ENCODE measurements at places on chromosomes 11 and 22.

GRCh38 chr11:10481560-10482349 is 26.7 kb downstream of the AMPD3 start:
- DNase-seq, result peak; percentile 41

DNA sequence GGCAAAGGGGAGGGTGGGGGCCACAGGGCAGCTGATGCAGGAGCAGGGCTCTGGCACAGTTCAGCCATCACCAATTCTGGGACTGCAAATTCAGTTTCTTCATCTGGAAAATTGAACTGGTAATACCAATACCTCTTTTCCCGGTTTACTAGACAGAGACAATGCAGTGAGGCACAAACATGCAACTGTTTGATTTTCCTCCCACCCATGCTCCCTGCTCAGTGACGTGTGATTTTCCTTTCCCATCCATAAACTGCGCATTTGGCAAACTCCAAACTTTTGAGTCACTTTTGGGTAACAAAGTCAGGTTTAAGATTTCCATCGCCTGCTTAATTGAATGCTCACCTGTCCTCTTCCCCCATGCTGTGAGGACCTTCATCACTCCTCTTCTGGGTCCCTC is 23.2 kb downstream of the P2RY2 start:
- DNase-seq, result no peak

DNA sequence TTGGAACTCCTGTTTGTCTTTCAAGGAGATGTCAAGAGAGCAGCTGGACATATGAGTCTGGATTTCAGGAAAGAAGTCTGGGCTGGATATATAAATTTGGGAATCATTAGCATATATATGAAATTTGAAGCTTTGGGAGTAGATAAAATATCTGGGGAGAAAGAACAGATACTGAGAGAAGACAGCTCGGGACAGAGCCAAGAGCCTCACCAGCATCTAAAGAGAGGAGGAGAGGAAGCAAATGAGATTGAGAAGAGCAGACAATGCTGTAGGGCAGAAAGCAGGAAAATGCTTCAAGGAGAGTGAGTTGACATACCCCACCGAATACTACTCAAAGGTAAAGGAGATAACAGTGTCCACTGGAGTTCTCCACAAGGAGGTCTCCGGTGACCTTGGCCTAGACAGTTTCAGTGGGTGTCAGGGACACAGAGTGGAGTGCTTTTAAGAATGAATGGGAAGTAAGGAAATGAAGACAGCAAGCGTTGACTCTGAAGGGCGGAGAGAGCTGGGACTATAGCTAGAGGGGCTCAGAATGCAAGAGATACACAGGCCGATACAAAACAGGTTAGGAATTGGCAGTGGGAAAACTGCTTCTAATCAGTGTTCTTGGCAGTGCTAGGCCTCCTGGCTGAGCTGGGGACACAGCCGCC is 862 bp downstream of the APBB1 start:
- DNase-seq, result no peak

GRCh38 chr11:60921259-60921658 is 3.0 kb upstream of the TMEM132A start:
- no peak for DNase-seq

GRCh38 chr11:80856066-80856465 is 1415.2 kb upstream of the TENM4 start:
- DNase-seq, result no peak

DNA sequence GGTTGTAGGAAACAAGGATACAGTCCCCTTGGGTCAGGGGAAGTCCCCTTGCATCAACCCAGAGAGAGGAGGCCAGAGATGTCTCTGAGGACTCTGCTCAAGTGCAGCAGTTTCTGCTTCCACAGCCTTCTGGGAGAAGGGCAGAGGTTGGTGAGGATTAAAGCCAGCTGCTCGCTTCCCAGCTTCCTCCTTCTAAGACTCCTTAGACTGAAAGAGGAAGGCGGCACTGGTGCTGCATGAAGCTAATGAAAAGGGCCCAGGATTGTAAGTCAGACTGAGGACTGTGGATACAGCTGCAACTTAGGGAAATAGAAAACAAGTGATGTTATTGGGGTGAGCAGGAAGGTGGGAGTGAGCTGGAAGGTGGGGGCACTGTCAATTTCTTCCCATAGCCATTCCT is at the start of gene OR52K1:
OR52K1 (plus strand) TSS at position 202 of the 400 bp plus-strand sequence. CDS start 6,255 bp downstream, outside the sequence.
- DNase-seq, result no peak

DNA sequence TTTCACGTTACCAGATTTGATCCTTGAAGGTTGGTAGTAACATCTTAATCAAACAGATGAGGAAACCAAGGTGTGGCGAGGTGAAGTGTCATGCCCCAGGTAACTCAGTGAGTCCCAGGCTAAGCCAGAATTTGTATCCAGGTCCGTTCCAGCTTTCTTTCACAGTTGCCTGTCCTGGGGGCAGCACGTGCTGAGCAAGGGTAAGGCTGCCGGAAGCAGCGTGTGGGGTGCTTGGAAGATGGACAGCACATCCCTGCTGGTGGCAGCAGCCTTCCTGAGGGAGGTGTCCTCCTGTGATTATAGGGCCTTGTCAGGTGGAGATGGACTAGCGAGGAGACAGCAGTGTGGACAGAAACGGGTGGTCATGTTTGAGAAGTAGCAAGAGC is 50.9 kb downstream of the TRIOBP start:
- no peak for DNase-seq

DNA sequence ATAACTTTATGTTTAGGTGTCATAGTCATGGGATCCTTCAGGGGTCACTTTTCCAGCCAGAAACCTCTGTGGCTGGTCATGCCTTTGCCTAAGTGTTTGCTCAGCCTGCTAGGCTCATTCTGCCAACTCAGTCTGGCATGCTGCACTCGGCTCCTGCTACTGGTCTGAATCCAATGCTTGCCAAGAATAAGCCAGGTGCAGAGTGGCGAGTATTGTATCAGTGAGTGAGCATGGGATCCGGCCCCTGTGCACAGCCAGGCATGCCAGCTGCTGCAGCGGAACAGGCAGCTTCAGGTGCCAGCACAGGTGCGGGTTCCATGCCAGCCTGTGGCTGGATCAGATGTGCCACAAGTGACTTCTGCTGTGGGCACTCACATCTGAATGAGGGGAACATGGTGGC is 1269.3 kb upstream of the CNTN5 start:
- no peak for DNase-seq

DNA sequence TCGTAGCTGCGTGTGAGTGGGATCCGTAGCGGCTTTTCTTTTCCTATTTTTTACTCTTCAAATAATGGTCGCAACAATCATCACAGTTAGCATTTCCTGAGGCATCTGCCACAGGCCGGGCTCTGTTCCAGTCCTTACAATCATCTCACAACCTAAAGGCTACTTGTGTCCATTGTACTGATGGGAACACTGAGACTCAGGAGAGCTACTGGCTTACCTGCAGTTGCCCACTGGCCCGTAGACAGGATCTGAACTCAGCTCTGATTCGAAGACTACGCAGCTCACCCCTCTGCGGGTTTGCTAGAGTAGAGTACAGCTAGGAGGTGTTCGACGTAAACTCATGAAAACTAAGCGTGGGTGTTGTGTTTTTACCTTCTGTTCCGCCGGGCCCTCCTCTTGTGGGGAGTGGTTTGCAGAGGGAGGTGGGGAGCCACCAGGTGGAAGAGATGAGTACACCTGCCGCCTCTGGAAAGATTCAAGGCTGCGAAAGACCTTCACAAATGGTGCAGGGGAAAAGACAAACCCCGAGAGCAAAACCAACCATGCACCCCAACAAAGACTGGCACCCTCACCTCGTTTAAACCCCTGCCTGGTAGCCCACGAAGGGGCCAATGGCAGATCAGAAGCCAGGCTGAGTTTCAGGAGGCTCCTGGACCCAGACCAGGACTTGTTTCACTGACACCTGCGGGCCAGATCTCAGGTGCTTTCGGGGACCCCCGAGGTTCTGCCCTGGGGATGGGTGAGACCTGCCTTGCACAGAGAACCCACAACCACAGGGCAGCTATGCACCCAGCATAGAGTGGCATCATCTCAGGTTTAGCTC is 18.3 kb upstream of the RFPL3 start:
- no peak for DNase-seq

GRCh38 chr11:19573666-19574065 is 139.0 kb upstream of the NAV2 start:
- no peak for DNase-seq

DNA sequence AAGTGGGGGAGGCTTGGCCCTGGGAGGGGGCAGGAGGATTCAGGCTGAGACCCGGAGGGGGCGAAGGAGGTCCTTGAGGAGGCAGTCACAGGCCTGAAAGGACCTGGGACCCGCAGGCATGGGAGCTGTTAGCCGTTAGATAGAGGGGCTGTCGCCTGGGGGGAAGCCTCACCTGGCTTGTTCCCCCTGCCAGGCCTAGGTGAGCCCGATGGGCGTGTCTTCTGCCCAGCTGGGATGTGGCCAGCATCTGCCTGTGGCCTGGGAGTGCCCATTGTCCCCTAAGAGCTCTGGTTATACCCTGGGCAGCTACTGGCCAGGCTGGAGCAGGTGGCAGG is 1.8 kb upstream of the DUSP8 start:
- no peak for DNase-seq

- DNase-seq, result peak; percentile 96
Observed at GRCh38 chr22:31646186-31647019, 15.6 kb downstream of the PISD start.

GRCh38 chr11:67999704-68000103 is 4.2 kb downstream of the UNC93B1 start:
- DNase-seq, result no peak

- no peak for DNase-seq
Observed at GRCh38 chr22:50101870-50102565, 12.2 kb downstream of the MOV10L1 start.

- no peak for DNase-seq
Observed at GRCh38 chr11:65641297-65642013, 3.6 kb downstream of the SIPA1 start.

- DNase-seq, result peak; percentile 32
Observed at GRCh38 chr22:43867839-43868635, 5.7 kb upstream of the SULT4A1 start.

DNA sequence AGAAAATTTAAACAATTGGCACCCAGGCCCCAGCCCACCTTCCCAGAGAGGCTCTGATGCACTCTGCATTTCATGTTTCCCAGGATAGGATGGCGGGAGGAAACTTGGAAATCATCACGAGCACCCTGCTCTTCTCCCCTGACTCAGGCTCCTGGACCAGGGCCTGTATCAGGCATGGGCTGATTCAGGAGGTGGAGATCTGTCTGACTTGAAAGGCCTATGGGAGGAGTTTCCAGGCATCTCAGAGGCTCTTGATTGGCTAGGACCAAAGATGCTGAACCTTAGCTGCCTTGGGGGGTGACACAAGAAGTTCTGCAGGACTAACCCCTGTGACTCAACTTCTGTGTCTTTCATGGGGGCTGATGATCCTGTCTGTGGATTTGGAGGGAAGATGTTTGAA is 106.2 kb downstream of the PKNOX2 start:
- peak; percentile 21 for DNase-seq

DNA sequence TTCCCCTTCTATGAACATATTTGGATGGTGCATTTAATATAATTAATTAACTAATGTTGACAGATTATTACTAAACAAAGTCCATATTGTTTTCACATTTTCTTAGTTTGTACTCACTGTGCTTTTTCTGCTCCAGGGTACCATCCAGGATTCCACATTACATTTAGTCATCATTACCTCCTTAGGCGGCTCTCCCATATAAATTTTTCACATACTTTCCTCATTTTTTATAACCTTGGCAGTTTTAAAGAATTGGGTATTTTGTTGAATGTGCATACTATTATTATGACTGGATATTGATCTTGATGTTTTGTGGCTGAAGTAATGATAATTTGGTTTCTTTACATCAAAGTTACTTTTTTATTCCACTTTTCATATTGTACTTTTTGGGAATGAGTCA is 755.6 kb upstream of the ANO3 start:
- DNase-seq, result no peak

DNA sequence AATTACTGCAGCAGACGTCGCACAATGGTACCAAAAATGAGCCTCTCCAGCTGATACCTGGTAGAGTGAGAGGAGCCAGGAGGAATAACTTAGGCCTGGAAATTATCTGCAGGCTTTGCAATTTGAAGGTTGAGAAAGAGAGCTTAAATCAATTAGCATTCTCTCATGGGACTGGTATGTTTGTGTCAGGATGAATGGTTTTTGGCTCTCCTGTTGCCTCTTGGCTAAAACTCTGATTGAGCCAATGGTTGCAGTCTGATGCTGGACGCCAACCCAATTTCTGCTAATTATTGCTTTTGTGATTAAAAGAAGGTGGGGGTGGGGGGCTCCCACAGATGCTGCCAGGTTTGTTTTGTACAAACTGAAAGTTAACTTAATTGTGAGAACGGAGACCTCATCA is 12.5 kb upstream of the NELL1 start:
- DNase-seq, result no peak

DNA sequence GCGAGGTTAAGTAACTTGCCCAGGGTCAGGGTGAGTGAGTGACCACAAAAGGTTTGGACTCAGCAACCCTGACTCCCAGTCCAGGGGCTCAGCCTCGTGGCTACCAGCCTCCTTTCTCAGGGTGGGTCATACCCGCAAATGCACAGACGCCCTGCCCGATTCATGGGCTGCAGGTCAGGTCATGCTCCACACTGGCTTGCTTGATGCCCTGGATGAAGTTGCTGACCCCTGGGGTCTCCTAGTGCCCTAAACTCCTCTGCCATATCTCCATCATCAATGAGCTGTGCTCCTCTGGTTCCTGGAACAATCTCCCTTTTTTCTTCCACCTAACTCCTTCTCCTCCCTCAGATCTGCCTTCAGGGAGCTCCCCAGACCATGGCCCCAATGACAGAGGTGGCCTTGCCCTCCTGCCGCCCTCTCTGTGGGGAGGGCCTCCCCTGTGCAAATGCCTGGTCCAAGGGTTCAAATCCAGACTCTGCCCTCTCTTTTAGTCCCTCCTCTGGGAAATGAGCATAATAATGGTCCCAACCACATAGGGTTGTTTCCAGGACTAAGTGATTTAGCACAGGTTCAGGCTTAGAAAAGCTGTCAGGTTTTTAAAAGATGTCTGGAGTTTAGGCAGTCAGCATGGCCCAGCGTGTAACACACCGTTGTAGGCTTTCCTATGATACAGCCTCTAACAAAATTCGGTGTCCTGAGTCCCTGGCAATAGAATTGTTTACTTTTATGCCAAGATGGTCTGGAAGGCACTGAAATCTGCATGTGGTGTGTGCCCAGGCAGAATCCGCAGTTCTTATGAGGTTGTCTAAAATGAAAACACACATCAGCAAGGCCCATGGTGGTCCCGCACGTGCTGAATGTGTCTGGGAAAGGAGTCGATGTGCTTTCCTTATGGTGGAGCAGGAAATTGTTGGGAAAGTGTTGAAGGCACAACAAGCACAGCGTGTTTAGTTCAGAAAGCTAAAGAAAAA is 63.6 kb downstream of the CD82 start:
- DNase-seq, result no peak

GRCh38 chr11:47523490-47524225 is 29.3 kb downstream of the CELF1 start:
- peak; percentile 26 for DNase-seq

GRCh38 chr22:41883400-41883799 is 31.5 kb downstream of the SHISA8 start:
- DNase-seq, result no peak

- no peak for DNase-seq
Observed at GRCh38 chr11:103862094-103862801, 174.2 kb upstream of the DDI1 start.

GRCh38 chr11:15111215-15111614 is 3.5 kb upstream of the INSC start:
- no peak for DNase-seq

- DNase-seq, result no peak
Observed at GRCh38 chr11:27020751-27021150, 19.9 kb upstream of the BBOX1 start.

All from AG04450 (cell line).